Natural killer cell treated with Interleukin-12 subunit alpha and Interleukin-12 subunit beta and Interleukin-15 and Interleukin-18, amount 100 ng/mL, for 72 hours (primary cell): ENCODE measurements at places on chromosomes 12 and 14. TPM values are rescaled to one million over a fixed set of nuclear protein-coding genes. Genes with fewer than 3 reads are reported as not detected.

The GYS2 gene
- not detected for total RNA-seq

The EP400 gene
- 53.5 TPM for total RNA-seq

DNA sequence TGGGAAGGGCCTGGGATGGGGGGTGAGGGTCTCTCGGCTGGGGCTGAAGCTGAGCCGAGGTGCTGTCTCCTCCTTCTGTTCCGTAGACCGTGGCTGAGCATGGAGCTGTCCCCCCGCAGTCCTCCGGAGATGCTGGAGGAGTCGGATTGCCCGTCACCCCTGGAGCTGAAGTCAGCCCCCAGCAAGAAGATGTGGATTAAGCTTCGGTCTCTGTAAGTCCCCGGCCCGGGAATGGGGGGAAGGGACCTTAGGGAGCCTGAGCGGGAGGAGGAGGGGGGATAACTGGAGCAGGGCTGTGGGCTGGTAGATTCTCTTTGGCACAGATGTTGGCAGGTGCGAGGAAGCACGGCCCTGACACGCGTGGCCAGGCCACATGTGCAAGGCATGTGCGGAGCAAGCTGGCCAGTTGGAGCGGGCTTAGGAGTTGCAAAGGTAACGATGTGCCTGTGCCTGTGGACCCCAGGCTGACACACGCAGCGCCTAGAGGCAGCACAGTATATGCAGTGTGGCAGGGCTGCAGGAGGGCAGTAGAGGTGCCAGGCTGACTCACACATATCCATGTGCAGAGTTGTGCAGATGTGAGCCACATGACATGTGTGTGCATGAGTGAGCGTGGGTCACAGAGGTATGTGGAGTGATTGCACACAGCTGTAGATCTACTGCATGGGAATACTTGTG lies 512 bp downstream of the PDE1B start:
- no peak for DNase-seq

The GPRC5D gene
- not detected for total RNA-seq

DNA sequence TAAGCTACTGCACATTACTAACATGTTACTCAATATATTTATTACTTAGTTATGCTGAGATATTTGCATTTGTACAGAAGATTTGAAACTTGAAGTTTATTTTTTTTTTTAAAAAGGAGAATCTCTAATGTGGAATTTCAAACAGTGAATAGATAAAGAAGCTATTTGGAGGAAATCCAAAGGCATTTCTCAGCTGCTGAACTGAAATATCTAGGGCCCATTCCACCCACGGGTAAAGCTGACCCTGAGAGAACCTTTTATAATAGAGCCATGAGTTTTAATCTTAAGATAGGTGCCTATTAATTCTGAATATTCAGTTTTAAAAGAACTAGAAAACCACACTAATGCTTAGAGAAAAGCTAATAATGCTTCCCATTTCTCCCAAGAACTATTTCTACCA lies 225.4 kb upstream of the CAND1 start:
- no peak for DNase-seq
